ENCODE measurements at places on chromosomes 11 and 22. TPM values are rescaled to one million over a fixed set of nuclear protein-coding genes. Genes with fewer than 3 reads are reported as not detected.

GRCh38 chr11:91796999-91797398 lies 427.6 kb upstream of the FAT3 start:
- H3K36me3 ChIP-seq = no peaks in the 10 kb centered on the region
- DNase-seq = no peak
- no peak overlapping the region for H3K27ac ChIP-seq
- H3K4me1 ChIP-seq = no peaks in the 10 kb centered on the region
- H3K27me3 ChIP-seq = no peaks in the 10 kb centered on the region
- H3K4me3 ChIP-seq = no peak overlapping the region

DNA sequence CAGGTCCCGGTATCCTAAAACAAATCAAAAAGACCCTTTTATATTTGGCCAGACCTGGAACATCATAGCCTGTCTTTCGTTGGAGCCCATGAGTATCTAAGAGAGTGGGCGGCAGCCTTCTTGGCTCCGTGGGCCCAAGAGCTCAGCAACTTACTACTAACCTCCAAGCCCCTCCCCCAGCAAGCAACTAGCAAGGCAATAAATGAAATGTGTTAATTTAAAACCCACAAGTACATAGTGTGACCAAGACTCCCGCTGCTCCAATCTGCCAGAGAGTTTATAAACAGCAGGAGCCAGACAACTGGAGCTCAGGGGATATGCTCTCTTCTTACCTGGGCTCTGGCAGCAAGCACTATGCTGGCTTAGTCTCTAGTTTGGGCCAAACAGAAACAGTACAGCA lies 40.8 kb upstream of the CYP2D6 start:
- DNase-seq = no peak
- no peaks in the 10 kb centered on the region for H3K27me3 ChIP-seq
- no peak overlapping the region for H3K27ac ChIP-seq
- no peaks in the 10 kb centered on the region for H3K4me1 ChIP-seq
- H3K4me3 ChIP-seq = no peak overlapping the region
- no peaks in the 10 kb centered on the region for H3K36me3 ChIP-seq

DNA sequence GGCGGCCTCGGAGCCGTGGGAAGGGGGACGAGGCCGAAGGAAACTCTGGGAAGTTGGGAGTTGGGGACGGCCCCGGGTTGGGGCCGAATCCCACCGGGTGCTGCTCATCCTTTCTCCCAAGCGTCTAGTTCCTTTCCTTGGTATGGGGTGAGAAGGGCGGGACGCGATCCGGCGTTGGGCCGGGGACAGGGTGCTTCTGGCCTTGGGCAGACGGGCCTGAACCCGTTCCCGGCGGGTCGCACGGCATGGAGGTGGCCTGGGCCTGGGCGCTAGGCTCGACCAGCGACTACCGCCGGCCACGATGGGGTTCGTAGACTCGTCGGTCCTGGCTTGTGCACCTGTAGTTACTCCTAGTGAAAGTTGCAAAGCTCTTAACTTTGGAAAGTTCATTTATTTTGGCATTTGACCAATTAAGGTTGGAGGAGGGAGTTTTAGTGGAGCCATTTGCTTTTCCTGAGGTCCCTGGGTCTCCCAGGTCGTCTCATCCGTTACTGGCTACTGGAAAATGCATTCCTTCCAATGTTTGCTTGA lies 1.0 kb downstream of the SYT9 start:
- peak overlapping the region; percentile 70 for H3K4me3 ChIP-seq
- no peaks in the 10 kb centered on the region for H3K36me3 ChIP-seq
- peaks cover 70% of the 10 kb centered on the region for H3K27me3 ChIP-seq
- no peak overlapping the region for H3K27ac ChIP-seq
- peak; percentile 41 for DNase-seq

- H3K36me3 ChIP-seq = no peaks in the 10 kb centered on the region
- H3K27ac ChIP-seq = no peak overlapping the region
- no peak overlapping the region for H3K4me3 ChIP-seq
- H3K4me1 ChIP-seq = peaks cover 7% of the 10 kb centered on the region
- H3K27me3 ChIP-seq = peaks cover 49% of the 10 kb centered on the region
Observed at GRCh38 chr11:116108161-116108560, 603.9 kb upstream of the CADM1 start.

C11orf98 gene
- 51.5 TPM for total RNA-seq

MEN1 gene
- 34.9 TPM for total RNA-seq
